ENCODE measurements at places on chromosomes 7 and 10. TPM values are rescaled to one million over a fixed set of nuclear protein-coding genes. Genes with fewer than 3 reads are reported as not detected.

Gene ZNF853
- total RNA-seq: 5.4 TPM

Gene LRMDA
- 23.2 TPM for total RNA-seq

Gene GPR26
- not detected for total RNA-seq

Gene C10orf90
- total RNA-seq: not detected
